ENCODE measurements at places on chromosomes 1 and 21. TPM values are rescaled to one million over a fixed set of nuclear protein-coding genes. Genes with fewer than 3 reads are reported as not detected.

The KIF14 gene
- 4.4 TPM for total RNA-seq

The TNFSF4 gene
- 1.6 TPM for total RNA-seq

The KCNJ15 gene
- total RNA-seq: 1.9 TPM

The TRIM46 gene
- 6.7 TPM for total RNA-seq

The EPRS1 gene
- 85.1 TPM for total RNA-seq

The TFF2 gene
- not detected for total RNA-seq

The AQP10 gene
- not detected for total RNA-seq

The FMO5 gene
- total RNA-seq: 3.1 TPM

The PDC gene
- total RNA-seq: not detected

DNA sequence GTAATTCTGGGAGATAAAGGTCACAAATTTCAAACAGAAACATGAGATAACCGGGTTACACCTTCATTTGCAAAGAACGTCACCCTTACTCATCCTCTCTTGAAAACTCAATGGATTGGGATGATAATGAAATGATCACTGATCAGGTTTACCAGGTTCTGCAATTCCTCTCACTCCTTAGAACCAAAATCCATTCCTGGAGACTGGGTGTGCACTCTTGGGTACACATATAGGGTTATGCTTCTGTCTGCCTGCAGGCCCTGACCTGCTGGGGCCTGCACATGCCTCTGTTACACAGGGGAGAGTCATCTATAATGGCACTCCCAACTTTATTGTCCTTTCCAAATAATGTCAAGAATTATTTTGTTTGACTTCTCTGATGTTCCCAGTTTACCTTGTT, 8.3 kb downstream of the SUSD4 start:
- no peak for DNase-seq

DNA sequence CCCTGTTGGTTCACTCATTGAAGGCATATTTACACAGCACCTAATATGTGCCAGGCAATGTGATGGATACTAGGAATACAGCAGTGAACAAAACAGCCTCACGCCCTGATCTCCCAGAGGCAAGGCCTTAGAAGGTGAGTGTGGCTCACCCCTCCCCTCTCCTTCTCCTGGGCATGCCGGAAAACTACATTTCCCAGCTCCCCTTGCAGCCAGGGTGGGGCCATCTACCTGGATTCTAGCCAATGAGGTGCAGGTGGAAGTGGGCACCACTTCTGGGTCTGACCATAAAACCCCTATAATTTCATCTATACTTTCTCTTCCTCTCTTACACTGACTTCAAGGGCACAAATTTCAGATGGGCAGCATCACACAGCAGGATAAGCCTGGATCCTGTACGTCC, 63.8 kb downstream of the FBXO2 start:
- H3K4me1 ChIP-seq: peaks cover 8% of the 10 kb centered on the region
- H3K27ac ChIP-seq: no peak overlapping the region
- DNase-seq: no peak

GRCh38 chr1:10755970-10756521, 40.4 kb downstream of the CASZ1 start:
- peaks cover 51% of the 10 kb centered on the region for H3K4me1 ChIP-seq
- H3K27ac ChIP-seq: no peak overlapping the region
- peaks cover 11% of the 10 kb centered on the region for H3K36me3 ChIP-seq
- peak; percentile 25 for DNase-seq
- H3K27me3 ChIP-seq: peaks cover 15% of the 10 kb centered on the region

DNA sequence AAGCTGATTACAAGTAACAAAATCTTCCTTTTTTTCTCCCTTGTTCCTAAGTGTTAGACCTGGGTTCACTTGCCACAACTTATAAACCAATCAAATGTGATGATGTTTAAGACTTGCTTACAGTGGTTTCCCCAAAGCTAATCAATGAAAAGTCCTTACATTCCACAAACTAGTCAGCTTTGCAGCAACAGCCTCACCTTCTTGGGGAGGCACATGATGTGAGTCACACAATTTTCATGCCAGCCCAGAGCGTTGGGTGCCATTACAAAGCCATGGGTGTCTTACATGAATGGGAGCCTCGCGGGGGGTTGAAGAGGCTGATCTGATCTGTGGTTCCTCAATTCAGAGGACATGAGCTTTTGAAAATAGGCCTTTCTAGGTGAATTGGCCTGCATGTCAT, 91.6 kb upstream of the UBE2U start:
- no peaks in the 10 kb centered on the region for H3K4me1 ChIP-seq
- no peaks in the 10 kb centered on the region for H3K27me3 ChIP-seq
- H3K36me3 ChIP-seq: no peaks in the 10 kb centered on the region
- H3K27ac ChIP-seq: no peak overlapping the region
- no peak overlapping the region for H3K4me3 ChIP-seq

GRCh38 chr1:192131914-192132313, 26.3 kb upstream of the RGS18 start:
- no peak overlapping the region for H3K27ac ChIP-seq
- H3K27me3 ChIP-seq: no peaks in the 10 kb centered on the region
- H3K4me3 ChIP-seq: no peak overlapping the region
- no peak for DNase-seq
- no peaks in the 10 kb centered on the region for H3K36me3 ChIP-seq

- DNase-seq: no peak
- no peaks in the 10 kb centered on the region for H3K36me3 ChIP-seq
- no peaks in the 10 kb centered on the region for H3K4me1 ChIP-seq
Measured at GRCh38 chr1:110846861-110847260, 26.1 kb upstream of the CD53 start.

GRCh38 chr21:35206141-35207125, 157.3 kb upstream of the RUNX1 start:
- no peak overlapping the region for H3K4me3 ChIP-seq
- H3K27ac ChIP-seq: peak overlapping the region; percentile 73
- peaks cover 16% of the 10 kb centered on the region for H3K4me1 ChIP-seq
- no peaks in the 10 kb centered on the region for H3K27me3 ChIP-seq
- DNase-seq: no peak
- no peaks in the 10 kb centered on the region for H3K36me3 ChIP-seq

GRCh38 chr21:17231771-17232170, 281.1 kb upstream of the CXADR start:
- H3K27ac ChIP-seq: no peak overlapping the region
- H3K4me3 ChIP-seq: no peak overlapping the region
- H3K27me3 ChIP-seq: no peaks in the 10 kb centered on the region
- DNase-seq: no peak

DNA sequence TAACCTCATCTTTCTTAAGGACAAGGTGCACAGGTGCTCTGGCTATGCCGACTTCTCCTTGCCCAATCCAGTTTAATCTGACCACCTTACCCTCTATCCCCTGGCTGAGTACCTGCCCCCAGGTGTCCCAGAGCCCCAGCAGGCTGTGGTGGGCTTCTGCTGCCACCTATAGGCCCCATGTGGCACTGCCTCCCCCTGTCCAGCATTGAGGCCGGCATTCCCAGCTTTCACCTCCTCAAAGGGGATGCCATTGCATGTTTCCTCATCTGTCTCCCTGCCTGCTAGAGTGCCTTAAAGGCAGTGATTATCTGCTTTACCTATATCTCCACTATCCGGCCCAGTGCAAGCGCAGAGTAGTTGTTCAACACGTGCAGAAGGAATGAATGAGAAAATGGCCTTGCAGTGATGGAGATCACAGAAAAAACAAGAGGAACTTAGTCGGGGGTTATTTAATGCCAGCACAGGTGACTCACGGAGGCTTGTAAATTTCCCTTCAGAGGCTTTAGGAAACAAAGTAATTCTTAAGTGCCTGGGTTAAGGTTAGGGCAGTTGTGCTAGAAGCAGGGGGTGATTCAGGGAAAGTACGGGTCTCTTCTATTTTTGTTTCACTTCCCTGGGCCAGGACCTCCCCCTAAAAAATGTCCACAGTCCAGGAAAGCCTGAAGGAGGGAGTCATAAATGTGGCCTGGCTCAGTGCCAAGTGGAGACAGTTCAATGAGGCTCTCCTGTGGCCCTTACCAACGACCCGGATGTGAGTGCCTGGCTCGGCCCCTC, 131.8 kb upstream of the NGF start:
- H3K4me1 ChIP-seq: no peaks in the 10 kb centered on the region
- no peak for DNase-seq
- no peak overlapping the region for H3K27ac ChIP-seq

DNA sequence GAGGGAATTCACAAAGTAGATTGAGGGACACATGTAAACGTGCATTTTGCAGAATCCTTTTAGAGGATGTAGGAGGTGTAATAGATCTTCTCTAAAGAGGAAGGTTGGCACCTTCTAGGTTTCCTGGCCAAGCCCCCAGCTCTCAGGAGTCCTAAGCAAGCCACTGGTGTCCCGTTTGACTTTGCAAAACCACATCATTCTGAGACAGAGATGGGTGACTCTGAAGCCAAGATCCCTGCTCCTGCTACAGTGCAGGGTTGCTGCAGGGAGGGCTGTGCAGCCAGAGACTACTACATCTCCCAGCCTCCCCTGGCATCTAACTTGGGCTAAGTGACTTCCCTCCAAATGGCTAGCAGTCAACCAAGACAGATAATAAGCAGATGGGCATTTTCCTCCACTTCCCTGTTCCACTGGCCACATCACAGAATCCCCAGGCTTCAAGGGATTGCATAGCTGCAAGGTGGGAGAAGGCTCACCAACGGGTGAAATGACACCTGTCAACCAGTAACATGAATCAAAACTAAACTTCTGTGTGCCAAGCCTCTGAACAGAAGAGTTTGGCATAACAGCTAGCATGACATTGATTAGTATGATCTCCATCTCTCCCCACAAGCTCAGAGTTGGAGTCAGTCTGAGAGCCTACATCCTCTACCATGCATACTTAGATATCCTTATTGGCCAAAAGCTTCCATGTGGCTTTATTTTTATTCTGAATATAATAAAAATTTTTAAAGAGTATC, 129.6 kb upstream of the COA6 start:
- no peaks in the 10 kb centered on the region for H3K36me3 ChIP-seq
- H3K27ac ChIP-seq: no peak overlapping the region
- no peak overlapping the region for H3K4me3 ChIP-seq
- no peaks in the 10 kb centered on the region for H3K27me3 ChIP-seq

DNA sequence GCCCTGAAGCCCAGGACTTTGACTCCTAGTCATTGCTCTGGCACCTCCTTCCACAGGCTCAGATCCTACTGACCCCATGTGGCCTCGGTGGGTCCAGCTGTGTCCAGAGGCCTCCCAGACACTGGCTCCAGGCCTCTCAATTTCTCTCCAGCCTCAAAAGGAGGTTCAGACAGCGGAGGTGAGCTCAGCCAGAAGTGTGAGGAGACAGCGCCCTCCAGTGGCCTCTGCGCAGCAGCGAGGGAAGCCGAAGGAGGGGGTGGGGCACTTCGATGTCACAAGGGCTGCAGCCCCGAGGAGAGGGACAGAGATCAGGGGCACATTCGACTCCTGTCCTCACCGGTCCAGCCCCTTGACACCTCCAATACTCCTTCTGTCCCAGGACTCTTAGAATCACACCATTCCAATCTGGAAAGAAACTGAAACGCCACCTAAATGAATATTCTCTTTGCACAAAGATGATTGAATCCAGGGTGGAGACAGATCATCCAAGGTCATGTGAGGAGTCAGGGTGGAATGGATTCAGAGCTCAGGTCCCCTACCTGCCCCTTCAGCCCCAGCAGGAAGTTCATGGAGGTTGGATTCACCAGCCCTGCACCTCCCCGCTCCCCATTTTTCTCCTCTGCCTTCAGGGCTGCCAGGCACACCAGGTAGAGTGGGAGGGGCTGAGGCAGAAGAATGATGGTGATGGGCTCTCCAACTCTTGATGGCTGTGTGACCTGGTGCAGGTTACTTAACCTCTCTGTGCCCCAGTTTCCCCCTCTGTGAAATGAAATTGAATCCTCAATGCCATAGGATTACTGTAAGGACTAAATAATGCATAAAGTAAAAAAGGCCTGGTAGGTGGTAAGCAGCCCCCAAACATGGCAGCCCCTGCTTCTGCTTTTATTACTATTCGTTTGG, 34.8 kb upstream of the ZBTB40 start:
- peaks cover 31% of the 10 kb centered on the region for H3K4me1 ChIP-seq
- no peak overlapping the region for H3K27ac ChIP-seq

- peaks cover 3% of the 10 kb centered on the region for H3K4me1 ChIP-seq
- no peak overlapping the region for H3K4me3 ChIP-seq
- DNase-seq: peak; percentile 38
- no peaks in the 10 kb centered on the region for H3K36me3 ChIP-seq
- H3K27me3 ChIP-seq: no peaks in the 10 kb centered on the region
Measured at GRCh38 chr1:68808351-68808750, 311.5 kb upstream of the DEPDC1 start.

- no peaks in the 10 kb centered on the region for H3K4me1 ChIP-seq
- DNase-seq: no peak
- H3K36me3 ChIP-seq: peaks cover 71% of the 10 kb centered on the region
- H3K27me3 ChIP-seq: no peaks in the 10 kb centered on the region
Measured at GRCh38 chr1:228288536-228289238, 80.8 kb downstream of the OBSCN start.

GRCh38 chr1:156540955-156541354, 31.4 kb downstream of the IQGAP3 start:
- no peak overlapping the region for H3K27ac ChIP-seq
- no peaks in the 10 kb centered on the region for H3K4me1 ChIP-seq
- peaks cover 5% of the 10 kb centered on the region for H3K36me3 ChIP-seq
- no peak for DNase-seq
- H3K27me3 ChIP-seq: no peaks in the 10 kb centered on the region

DNA sequence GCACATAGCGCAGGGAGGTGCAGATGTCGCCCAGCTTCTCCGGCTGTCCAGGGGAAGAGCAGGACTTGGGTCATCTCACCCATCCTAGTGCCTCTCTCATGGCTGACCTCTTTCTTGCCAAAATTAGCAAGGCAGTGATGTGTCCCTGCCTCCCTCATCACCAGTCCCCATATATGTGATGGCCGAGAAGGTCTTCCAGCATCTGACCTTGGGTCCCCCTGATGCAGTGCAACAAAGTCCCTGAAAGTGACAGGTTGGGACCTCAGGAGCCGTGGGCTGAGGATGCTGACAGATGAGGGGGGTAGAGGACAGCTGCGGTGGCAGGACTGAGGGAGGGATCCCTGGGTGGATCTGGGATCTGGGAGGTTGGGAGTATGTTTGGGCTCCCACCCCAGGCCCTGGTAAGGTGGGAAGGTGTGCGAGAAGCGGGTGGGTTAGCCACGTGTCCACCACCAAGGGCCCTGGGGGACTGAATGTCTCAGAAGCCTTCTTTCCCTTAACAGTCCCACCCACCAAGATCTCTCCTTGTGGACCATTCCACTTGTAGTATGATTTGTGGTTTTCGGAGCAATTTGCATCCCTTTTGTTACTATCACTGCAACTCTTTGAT, 109.7 kb downstream of the SYT2 start:
- no peak overlapping the region for H3K4me3 ChIP-seq
- DNase-seq: no peak
- peaks cover 51% of the 10 kb centered on the region for H3K36me3 ChIP-seq
- no peak overlapping the region for H3K27ac ChIP-seq
- H3K27me3 ChIP-seq: no peaks in the 10 kb centered on the region
- H3K4me1 ChIP-seq: no peaks in the 10 kb centered on the region

DNA sequence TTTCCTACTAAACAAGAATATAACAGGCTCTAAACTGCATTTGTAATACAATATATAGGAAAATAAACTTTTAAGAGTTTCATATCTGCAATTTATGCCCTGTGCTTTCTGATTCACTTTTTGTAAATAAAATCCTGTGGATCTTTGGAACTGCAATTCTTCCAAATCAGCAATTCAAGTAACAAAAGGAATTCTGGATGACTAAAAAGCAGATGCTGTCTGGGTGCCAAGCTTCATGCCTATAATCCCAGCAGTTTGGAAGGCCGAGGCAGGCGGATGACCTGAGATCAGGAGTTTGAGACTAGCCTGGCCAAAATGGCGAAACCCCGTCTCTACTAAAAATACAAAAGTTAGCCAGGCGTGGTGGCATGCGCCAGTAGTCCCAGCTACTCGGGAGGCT, 6.3 kb downstream of the NME7 start:
- no peak for DNase-seq
- H3K36me3 ChIP-seq: peaks cover 2% of the 10 kb centered on the region
- H3K4me1 ChIP-seq: no peaks in the 10 kb centered on the region
- H3K4me3 ChIP-seq: no peak overlapping the region
